ENCODE measurements at places on chromosomes 2 and 18.

DNA sequence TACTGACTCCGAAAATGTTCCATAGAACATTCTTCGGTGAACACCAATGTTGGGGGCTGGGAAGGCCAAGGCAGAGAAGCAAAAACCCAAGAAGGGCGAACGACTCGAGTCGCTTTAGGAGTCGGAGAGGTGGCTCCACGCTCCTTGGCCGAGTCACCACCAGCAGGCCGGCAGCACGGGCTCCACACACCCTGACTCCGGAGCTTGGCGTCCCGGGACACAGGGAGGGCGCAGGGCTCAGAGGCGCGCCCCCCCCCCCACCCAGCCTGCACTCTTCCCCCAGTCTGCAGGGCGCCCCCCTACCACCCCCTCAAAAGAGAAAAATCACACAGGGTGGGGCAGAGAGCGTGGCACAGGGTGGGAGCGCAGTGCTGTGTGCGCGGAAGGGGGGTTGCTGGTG, 7.5 kb upstream of the ADI1 start:
- no peak for DNase-seq

DNA sequence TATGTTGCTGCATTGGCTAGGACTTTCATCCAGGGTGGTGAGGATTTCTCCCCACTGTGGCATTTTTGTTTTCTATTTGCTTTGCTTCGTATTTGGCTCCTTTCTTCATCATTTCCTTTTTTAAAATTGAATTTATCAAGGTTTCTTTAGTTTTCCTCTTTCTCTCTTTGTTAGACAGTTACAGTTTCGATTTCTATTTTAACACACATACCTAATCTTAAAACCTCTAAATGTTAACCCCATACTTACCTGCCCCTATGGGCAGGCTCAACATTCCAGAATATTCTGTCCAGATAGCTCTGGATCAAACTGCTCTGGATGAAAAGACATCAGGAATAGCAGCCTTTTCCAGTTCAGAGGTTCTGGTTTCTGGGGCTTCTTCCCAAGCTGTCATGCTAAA, 49.2 kb downstream of the DIPK1C start:
- DNase-seq, result no peak

GRCh38 chr18:31294199-31294747, 23.7 kb upstream of the DSG1 start:
- no peak for DNase-seq

DNA sequence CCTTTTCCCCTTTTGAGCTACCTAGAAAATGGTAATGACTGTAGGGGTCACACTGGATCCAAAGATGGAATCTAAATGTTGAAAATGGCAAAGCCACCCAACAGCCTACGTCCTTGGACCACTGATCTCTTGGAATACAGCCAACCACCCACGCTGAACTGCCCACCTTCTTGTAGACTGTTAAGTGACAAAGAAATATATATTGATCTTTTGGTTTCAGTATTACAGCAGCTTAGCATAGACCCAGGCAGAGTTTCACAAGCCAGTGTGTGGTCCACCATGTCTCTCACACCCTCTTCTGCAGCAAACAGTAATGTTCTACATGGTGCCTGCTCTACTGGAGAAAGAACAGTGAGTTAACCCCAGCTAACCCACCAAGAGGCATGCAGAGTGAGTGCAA, 20.2 kb downstream of the CACNB4 start:
- no peak for DNase-seq

- no peak for DNase-seq
These were observed 88.7 kb downstream of the MYO1B start for GRCh38 chr2:191333911-191334357.

- no peak for DNase-seq
These were observed 86.2 kb downstream of the METTL8 start for GRCh38 chr2:171347591-171348032.

DNA sequence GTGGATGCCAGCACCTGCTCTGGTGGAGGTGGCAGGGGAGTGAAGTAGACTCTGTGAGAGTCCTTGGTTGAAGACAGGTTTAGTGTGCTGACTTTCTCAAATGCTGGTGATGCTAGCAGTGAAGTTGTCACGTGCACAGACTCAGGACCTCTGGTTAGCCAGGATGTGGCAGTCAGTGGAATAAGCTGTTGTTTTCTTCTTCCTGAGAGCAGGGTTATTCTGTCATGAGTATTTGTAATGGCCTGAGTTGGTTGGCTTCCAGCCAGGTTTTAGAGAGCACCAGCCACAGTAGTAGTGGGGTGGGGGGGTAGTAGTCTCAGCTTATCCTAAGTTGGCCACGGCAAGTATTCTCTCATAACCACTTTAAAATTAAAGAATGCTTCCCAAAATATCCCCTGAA, 238.5 kb upstream of the FBXO11 start:
- no peak for DNase-seq

- DNase-seq, result no peak
These were observed 403 bp downstream of the COL4A3 start for GRCh38 chr2:227164763-227165291.

DNA sequence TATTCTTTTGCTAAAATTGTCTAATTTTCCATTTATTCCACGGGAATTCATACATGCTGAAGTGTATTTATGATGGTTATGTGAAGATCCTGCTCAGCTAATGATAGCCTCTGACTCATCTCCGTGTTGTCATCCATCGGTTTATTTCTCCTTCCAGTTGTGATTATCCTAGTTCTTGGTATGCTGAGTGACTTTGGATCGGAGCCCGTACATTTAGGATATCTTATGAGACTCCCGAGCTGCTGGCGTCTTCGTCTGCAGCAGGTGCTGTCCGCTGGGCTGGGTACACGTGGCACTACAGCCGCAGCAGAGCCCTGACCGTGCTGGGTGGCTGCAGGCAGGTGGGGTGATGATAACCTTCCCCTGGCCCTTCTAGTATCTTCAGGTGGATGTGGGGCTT, 40.1 kb upstream of the GALR1 start:
- no peak for DNase-seq

- no peak for DNase-seq
These were observed 74.0 kb upstream of the ODC1 start for GRCh38 chr2:10522170-10522448.

DNA sequence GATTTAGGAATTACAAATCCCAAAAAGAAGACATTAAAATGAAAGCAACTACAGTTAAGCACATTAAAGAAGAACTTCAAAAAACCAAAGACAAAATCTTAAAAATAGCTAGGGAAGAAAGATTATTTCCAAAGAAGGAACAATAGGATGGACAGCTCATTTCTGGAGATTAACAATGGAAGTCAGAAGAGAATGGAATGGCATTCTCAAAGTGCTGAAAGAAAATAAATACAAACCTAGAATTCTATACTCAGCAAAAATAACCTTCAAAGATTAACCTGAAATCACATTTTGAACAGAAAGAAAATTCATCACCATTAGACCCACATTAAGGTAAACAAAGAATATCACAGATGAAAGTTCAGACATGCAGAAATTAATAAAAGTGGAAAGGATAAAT, 229.2 kb downstream of the HDAC4 start:
- no peak for DNase-seq

DNA sequence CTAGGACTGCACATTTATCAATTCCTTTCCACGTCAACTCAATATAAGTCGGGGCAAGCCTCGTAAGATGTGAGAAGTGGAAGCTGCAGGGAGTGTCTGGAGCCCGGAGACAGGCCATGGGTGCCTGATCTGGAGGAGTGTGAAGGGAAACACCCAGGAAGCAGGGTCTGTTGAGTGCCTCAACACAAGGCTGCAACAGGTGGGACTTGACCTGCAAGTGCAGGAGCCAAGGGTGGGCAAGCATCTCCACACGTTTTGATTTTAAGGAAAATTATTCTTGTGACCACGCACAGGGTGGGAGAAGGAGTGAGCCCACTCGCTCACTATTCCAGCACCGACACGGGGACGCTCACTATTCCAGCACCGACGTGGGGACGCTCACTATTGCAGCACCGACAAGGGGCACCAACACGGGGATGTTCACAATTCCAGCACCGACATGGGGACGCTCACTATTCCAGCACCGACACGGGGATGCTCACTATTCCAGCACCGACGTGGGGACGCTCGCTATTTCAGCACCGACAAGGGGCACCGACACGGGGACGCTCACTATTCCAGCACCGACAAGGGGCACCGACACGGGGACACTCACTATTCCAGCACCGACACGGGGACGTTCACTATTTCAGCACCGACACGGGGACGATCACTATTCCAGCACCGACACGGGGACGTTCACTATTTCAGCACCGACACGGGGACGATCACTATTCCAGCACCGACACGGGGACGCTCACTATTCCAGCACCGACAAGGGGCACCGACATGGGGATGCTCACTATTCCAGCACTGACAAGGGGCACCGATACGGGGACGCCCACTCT, 197.3 kb downstream of the EIPR1 start:
- DNase-seq, result no peak

DNA sequence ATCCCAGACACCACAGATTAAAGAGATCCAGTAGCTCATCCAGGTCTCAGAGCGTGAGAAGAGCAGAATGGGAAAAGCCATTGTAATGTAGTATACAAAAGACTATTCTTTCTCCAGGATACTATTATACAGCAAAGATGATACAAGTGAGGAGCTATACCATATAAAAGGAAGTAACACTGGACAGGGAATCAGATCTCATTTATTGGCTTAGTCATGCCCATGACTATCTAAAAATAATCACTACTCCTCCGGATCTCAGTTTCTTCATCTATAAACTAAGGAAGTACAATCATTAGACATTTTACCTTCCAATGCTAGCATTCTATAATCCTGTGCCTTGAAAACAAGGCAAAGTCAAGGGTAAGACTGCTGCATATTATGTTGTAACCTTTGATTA, 19.4 kb downstream of the KRCC1 start:
- no peak for DNase-seq

Measured in head of caudate nucleus (tissue), 42 donors.